ENCODE measurements at places on chromosomes 5 and 9.
A peak's percentile ranks its signal among the peaks of the same experiment; 100 is the strongest.

DNA sequence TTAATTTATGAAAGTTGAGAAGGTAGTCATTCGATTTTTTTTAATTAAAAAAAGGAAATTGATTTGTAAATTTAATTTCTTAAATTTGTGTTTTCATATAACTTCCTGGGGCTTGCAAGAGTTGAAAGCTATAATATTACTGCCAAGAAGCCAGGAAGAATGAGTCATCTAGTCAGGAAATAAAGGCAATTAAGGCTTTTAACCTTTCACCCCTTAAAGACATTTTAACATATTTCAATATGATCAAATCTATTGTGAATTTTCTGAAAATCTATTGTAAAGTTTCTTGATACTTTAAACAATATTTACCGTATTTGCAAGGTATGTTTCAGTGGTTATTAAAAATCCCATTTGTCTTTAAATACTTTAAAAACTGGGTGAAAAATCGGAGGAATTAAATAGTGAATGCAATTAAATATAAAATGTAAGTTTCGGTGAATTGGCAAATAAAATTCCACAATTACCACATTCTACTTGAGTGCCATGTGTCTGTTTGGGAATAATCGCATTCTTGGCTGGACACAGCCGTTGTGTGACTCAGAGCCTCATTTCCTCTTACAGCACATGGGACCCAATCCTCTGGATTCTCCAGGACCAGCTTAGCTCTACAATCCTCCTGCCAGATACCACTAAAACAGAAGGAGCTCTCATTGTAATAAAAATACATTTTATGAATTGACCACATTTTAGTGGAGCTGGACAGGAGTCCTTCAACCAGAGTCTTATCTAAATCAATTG lies 310.7 kb downstream of the HCN1 start:
- DNase-seq: no peak

DNA sequence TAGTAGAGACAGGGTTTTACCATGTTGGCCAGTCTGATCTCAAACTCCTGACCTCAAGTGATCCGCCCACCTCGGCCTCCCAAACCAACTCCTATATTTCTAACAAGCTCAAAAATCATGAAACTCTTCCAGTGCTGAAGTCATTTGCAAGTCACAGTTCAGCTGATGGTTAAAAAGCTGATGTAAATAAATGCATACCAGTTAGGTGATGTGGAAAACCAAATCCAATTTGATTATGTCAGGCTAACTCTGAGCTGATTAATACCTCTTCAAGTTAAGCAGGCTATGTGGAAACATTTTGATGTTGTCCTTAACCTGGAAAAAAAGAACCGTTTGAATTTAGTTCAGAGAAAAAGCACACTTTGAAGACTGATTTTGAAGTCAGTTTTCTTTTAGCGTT lies 51.0 kb downstream of the TMEM252 start:
- no peak for DNase-seq

DNA sequence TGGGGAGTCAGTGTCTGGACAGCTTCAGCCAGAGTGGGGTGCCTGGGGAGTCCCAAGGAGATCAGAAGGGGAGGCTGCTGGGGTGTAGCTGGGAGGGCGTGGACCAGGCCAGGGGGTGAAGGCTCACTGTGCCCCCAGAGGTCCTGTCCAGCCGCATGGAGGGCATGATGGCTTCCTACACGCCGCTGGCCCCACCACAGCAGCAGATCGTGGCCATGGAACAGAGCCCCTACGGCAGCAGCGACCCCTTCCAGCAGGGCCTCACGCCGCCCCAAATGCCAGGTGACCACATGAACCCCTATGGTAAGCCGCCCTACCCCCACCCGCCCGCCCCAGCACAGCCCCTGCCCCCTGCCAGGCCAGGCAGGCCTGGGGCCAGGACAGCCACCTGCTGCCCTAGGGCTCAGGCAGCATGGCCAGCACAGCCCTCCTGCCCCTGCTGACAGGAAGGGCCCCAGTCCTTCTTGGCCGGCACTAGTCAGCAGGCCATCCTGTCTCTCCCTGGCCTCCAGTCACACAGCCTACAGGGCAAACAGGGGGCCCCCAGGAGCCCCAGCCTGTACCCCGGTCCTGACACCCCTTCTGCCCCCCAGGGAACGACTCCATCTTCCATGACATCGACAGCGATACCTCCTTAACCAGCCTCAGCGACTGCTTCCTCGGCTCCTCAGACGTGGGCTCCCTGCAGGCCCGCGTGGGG lies 82.1 kb downstream of the LMX1B start:
- DNase-seq: no peak

- no peak for DNase-seq
Measured at GRCh38 chr9:16485575-16486321, 384.7 kb downstream of the BNC2 start.

- DNase-seq: no peak
Measured at GRCh38 chr9:36770025-36770424, 197.3 kb downstream of the MELK start.

- DNase-seq: peak; percentile 25
Measured at GRCh38 chr5:82720213-82721086, 356.7 kb downstream of the TMEM167A start.

GRCh38 chr9:128113526-128114325 lies 13.8 kb downstream of the PTGES2 start:
- DNase-seq: no peak

- no peak for DNase-seq
Measured at GRCh38 chr9:9223175-9223574, 1389.6 kb downstream of the PTPRD start.

DNA sequence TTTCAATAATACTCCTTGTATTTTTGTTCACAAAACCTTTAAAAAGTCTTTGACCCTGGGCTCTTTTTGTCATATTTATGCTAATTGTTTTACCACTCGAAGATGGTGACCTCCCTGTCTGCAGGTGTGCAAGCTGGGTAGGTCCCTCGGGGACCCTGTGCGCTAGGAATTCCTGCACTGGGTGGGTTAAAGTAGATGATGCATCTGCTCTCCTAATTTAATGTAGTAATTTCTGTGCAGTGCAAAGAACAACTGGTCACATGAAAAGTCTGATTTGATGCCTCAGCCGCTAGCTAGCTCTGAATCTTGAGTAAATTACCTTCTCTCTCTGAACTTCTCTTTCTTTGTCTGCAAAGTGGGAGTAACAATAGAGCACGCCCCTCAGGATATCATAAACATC lies 139.1 kb upstream of the OTULINL start:
- no peak for DNase-seq

GRCh38 chr9:70530716-70531115 lies 116.3 kb upstream of the KLF9 start:
- DNase-seq: no peak

DNA sequence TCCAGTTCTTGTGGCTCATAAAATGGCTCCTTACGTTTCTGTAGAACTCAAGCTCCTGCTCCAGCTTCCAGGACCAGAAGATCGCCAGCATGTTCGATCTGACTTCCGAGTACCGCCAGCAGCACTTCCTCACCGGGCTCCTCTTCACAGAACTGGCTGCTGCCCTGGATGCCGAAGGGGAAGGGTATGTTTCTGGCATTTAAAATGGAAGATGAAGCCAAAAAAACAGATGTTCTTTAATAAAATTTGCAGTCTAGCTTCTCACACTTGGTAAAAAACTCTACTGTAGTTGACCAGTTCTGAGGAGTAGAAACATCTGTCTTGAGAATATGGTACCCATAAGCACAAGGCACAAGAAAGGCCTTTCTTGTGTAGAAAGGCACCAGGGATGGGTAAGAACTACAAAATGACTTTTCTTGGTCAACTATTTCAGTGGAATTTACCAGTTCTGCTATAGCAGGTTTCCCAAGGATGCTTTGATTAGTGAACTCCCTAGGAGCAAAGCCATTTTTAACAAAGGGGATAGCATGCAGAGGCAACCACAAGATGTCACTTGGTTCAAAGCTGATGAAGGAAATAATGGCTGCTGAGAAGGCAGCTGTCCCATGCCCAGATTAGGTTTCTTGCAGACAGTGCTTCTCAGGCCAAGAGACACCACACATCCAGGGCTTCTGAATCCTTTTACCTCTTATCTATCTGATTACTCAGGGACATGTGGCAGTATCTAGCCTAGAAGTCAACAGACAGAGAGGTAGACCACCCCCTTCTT lies 192.4 kb downstream of the DOCK8 start:
- DNase-seq: no peak

GRCh38 chr9:137028263-137029057 lies 423 bp upstream of the ABCA2 start:
- peak; percentile 86 for DNase-seq

DNA sequence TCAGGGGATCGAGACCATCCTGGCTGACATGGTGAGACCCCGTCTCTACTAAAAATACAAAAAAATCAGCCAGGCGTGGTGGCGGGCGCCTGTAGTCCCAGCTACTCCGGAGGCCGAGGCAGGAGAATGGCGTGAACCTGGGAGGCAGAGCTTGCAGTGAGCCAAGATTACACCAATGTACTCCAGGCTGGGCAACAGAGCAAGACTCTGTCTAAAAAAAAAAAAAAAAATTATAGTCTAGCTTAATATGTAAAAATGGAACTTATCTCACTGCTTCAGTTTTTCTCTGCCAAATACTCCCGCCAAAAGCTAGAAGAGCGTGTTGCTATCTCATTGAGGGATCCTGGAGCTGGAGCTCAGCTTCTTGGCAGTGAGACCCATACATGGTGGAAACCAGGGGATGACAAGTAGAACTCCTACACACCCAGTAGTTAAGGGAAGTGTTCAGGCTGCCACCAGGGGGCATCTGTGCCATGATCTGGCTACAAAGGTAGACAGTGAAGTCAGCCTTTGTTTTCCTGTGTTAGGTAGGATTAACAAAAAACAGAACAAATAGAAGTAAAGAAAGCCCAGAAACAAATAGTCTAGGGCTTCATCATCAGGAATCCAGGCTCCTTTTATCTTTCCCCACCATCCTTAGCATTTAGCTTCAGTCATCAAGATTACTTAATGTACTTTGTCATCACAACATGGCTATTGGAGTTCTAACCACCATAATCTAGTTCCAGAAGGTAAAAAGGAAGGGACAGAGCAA lies 33.6 kb upstream of the GLIPR2 start:
- DNase-seq: peak; percentile 94

All from suppressor macrophage treated with lipopolysaccharide for 1 hour (primary cell).